ENCODE measurements at places on chromosomes 2 and 18. TPM values are rescaled to one million over a fixed set of nuclear protein-coding genes. Genes with fewer than 3 reads are reported as not detected.
A peak's percentile ranks its signal among the peaks of the same experiment; 100 is the strongest.

DNA sequence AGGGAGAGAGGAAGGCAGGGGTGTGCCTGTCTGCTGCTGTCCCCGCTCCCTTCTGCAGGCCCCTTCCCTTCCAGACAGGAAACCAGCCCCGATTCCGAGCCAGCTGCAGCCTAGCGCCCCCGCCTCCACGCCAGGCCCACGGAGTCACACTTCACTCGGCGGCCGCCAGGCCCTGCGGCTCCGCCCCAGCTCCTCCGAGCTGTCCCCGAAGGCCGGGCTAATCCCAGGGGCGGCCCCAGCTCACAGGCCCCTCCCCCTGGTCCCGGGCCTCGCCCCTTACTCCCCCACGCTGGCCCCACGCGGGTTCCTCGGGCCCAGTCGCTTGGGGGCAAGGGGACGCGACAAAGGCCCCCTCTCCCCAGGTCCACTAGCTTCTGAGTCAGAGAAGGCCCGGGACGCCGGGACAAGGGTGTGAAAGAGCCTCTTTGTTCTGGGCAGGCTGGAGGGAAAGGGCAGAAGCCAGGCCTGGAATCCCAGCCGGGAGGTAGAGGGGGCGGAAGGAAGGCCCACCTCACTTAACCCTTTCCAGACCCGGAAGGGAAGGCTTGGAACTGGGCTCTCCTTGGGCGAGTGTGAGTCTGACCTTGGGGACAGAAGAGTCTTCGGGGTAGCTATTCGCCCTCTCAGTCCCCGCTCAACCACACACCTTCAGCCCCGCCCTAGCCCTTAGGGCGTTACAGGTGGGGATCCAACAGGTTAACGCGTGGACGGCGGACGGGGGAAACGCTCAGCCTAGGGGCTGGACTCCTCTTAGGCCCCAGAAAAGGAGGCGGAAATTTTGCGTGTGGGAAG, 1.2 kb downstream of the RTKN start:
- DNase-seq, result peak; percentile 81

- DNase-seq, result no peak
Measured at GRCh38 chr2:106127776-106128268, 66.3 kb downstream of the UXS1 start.

Gene UGGT1
- 71.3 TPM for total RNA-seq

- peak; percentile 73 for DNase-seq
Measured at GRCh38 chr2:108403494-108403893, 25.7 kb downstream of the SULT1C4 start.

DNA sequence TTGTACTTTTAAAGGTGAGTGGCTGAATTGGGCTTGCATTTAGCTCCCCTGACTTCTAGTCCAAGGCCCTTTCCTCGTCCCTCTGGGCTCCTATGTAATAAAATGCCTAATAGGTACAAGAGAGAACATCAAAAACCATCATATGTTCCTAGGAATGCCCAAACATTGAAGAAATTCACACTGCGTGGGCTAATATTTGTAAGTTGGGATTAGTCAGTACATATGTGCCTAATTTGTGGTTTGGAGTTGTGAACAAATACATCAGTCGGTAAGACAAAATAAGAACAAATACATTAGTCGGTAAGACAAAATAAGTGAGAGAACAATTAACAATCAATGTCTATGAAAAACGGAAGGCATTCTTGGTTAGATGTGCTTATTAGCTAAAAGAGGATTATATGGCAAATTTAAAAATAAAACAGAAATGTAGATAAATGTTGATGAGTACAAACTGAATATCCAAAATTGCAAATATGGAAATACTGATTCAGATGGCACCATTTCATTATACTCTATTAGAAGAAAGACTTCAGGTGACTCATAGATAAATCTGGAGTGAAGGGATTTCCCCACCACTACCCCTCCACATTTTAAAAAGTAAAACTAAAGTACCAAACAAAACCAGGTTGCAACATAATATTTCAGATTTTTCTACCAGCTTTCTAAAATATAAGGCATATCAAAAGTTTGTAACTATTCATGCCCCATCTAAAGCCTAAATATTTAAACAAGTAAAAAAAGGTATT, 325.4 kb downstream of the ZEB2 start:
- DNase-seq, result no peak

Gene CTLA4
- total RNA-seq, result not detected

DNA sequence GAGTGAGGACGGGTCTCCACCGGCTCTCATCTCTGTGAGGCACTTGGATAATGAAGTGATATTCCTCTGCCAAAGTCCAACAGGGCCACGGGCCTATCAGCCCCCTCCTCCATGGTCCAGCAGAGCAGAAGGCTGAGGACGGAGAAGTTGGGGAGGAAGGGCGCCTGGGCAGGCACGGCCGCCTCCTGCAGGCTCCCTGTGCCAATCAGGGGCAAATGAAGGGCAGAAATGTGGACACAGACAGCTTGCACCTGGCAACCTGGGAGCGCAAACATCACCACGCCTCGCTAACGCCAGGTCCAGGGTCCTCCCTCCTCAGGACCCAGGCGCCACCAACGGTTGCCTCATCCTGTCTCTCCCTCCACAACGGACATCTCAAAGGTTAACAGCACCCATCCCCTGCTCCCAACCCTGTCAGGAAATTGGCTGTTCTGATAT, 24.3 kb downstream of the SMAD7 start:
- no peak for DNase-seq

Gene CROCC2
- total RNA-seq, result not detected

GRCh38 chr2:170189757-170190156, 11.8 kb downstream of the MYO3B start:
- DNase-seq, result no peak

DNA sequence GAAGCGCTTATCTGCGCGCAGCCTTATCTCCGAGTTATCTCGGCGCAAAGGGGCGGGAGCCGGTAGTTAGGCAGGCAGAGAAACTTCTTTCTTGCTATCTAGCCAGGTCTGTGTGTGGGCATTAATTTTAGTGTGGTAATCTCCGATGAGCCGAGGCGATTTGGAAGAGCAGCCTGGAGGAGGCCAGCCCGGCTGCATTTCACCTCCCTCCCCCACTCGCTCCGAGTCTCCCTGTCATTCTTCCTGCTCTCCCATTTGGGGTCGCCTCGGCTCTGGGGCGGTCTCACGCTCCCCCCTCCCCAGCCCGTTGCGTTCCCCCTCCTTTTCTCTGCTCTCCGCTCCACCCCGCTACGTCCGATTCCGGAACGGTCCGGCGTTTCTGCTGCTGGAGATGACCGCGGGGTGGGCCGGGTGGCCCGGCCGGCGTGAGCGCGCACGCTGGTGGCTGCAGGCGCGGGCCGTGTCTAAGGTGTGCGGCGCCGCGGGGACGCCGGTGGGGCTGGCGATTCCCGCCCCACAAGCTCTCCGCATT, 566 bp downstream of the GATA6 start:
- DNase-seq, result peak; percentile 53

DNA sequence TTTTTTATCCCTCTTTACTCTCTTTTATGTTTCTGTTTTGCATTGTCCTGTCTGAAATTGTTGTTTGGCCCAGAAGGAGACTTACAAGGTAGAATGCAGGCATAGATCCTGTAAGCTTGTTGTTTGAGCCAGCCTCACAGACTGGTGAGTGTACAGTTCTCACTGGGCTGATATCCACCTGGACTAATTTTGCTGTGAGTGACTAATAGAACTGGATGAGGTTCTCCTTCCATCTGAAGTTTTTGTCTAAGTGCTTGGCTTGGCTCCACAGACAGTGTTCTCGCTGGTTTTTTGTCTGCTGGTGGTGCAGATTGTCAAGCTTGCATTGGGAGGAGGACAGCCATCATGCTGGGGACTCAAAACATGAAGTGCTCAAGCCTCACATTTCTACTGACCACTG, 495.7 kb downstream of the TSN start:
- no peak for DNase-seq

Gene FOXD4L1
- not detected for total RNA-seq

DNA sequence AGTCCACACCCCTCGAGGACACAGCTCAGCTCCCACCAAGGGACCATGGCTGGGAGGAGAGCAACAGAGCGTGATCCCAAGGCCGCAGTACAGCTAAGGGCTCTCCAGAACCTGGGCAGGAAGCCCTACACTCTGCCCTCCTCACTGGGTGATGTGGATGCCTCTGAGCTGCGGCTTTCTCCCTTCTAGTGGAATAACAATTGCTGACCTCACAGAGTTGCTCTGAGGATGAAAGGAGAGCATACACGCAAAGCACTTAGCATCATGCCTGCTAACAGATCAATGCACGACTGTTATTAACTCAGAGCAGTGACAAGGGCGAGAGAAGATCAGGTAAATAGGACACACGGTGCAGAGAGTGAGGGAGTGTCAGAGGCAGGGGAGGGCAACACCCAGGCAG, 74.2 kb downstream of the ZFP36L2 start:
- no peak for DNase-seq

DNA sequence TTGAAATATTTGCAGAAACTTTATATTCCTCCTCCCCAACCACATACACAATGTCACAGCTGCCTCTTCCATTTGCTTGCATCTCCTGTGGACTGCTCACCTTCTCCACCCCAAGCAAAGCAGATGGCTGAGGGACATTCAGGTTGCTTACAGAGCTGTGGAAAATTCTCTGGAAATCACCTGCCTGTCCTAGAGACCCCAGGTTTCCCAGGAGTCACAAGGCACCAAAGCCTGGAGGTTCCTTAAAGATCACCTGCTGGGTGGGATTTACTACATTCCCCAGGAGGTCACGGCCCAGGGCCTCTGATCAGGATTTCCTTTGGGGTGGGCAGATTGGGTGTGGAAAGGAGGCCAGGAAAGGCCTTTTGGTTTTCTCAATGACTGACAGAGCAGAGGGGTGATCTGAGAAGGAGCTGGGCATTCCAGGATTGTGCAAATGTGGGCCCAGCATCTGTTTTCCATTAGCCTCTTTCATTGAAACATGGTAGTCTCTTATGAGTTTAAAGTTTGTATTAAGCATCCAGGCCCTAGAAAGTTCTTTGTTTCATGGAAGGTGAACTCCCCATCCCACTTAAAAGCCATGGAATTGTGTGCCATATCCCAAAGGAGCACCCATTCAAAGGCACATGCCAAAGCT, 410.7 kb upstream of the TNP1 start:
- peak; percentile 62 for DNase-seq

- DNase-seq, result peak; percentile 38
Measured at GRCh38 chr2:183014005-183014404, 24.3 kb downstream of the NCKAP1 start.

DNA sequence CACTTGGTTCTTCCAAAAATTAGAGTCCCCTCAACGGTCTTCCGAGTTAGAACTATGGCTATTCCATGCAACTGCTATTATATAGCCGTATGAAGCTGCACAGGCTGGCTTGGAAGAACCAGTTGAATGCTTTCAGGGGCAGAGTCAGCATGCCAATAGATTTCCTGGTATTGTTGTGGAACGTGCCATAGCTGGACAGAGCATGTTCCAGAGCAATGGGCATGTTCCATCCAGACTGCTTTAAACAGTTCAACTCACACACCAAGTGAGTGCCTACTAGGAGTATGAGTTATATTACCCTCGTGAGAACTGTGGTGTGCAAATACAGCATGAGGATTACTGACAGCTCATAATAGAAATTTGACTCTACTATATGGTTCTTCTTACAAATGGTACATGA, 682.0 kb downstream of the SATB2 start:
- DNase-seq, result no peak

DNA sequence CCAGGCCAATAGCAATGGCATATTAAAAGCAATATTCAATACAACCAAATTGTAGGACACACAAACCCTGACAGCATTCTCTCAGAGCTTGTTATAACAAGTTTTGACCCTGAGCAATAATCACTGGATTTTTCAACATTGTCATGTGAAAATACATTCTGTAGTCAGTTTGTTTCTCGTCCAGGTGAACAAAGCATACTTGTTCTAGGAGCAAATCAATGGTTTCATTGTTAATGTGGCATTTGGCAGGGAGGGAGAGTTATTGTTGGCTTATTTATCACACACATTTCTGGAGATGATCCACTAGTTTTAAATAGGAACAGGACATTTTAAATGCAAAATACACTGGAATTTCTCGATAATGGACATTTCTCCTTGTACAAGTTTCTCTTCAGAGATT, 69.9 kb upstream of the L3MBTL4 start:
- no peak for DNase-seq

- no peak for DNase-seq
Measured at GRCh38 chr2:76667821-76668271, 854.3 kb downstream of the LRRTM4 start.

- DNase-seq, result no peak
Measured at GRCh38 chr18:49756671-49757362, 56.5 kb downstream of the ACAA2 start.

- DNase-seq, result no peak
Measured at GRCh38 chr2:175004730-175004979, 526 bp downstream of the CHN1 start.

DNA sequence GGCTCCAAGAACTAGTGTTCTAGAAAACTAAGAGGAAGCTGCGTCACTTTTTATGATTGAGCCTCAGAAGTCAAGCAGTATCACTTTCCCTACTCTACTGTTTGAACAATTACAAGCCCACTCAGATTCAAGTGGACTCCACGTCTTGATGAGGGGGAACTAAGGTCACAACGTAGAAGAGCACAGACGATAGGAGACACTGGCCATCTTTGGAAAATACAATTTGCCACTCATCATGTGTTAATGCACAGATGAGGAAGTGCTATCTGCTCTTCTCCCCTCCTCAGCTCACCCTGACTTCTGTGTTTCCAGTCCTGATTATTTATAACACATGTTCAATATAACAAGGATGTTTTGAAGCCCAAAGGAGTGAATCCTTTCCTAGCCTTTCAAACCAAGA, 76.1 kb upstream of the CYP1B1 start:
- DNase-seq, result no peak

DNA sequence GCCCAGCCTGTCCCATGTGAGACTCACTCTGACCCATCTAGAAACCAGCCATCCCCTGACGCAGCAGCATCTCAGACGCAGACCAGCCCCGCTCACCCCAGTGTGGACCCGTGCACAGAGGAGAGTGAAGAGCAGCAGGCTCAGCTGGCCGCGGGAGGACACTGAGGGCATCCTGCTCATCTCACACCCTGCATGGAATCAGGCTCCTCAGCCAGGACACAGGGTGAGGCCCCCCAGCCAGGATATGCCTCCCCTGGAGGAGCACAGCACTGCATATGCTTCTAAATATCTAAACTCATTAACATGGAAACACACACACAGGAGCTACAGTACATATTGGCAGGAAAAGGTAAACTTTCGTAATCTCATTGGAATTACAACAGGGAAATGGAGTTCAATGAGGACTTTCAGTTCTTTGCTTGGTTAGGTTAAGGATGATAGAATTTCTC, 34.4 kb downstream of the NEMP2 start:
- DNase-seq, result peak; percentile 8

GRCh38 chr2:6917071-6917760, at the start of gene RNF144A:
RNF144A (plus strand) TSS chr2:6917412; CDS start chr2:6996927, 79,515 bp downstream.
- peak; percentile 12 for DNase-seq

DNA sequence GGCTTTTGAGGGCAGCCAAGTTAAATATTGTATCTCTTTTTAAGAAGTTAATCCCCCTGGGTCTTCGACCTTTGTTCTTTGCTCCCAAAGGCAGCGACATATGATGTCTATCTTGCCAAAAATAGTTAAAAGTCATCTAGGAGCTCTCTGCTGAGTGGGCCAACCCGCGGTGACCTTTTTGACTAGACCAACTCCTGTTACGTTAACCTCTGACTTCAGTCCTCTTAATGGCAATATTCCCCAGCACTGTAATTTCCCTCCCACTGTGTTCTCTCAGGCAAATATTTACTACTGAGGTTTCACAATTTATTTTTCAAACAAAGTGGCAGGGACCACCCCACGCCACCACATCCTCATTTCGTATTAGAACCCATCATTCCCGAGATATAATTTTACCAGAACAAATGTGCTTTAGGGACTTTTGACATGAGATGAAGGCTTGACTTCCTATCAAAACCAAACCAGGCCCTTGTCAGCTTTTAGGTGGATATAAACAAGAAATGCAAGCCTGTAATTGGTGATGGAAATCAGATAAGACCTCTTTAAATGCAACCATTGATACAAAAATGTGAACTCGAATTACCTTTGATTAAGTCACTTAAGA, 764.7 kb downstream of the SATB2 start:
- no peak for DNase-seq

All from IMR-90 (cell line).